ENCODE measurements at places on chromosomes 4 and X. TPM values are rescaled to one million over a fixed set of nuclear protein-coding genes. Genes with fewer than 3 reads are reported as not detected.

The LARP1B gene
- polyA plus RNA-seq = 3.9 TPM

The TRIM75 gene
- polyA plus RNA-seq = not detected

The PPP4R3C gene
- not detected for polyA plus RNA-seq

The PLXNB3 gene
- polyA plus RNA-seq = not detected

The PLP1 gene
- polyA plus RNA-seq = not detected

The COL25A1 gene
- polyA plus RNA-seq = not detected

All from naive thymus-derived CD4-positive, alpha-beta T cell (primary cell).